ENCODE measurements at places on chromosomes 16 and 17.

- DNase-seq, result no peak
These were observed 88.2 kb upstream of the NOG start for GRCh38 chr17:56505154-56505756.

- DNase-seq, result peak; percentile 73
These were observed 225.7 kb downstream of the CBLN1 start for GRCh38 chr16:49055824-49056545.

GRCh38 chr17:8012996-8013640 is 10.7 kb downstream of the GUCY2D start:
- no peak for DNase-seq

DNA sequence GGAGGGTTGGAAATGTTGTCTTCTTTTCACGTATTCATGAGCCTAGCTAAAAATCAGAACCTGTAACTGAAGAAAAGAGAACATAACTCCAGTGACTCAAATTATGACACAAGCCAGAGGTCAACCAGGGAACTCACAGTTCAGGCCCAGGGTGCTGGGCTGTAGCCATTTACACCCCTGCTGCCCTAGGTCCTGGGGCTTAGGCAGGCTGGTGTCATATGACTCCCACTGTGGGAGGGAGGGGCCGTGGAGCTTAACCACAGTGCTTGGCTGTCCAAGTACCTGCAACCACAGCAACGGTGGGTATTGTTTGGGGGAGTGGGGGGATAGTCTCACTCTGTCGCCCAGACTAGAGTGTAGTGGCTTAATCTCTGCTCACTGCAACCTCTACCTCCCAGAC is 71.1 kb upstream of the AMZ2 start:
- DNase-seq, result no peak

GRCh38 chr16:86985648-86986015 is 331.6 kb downstream of the C16orf95 start:
- DNase-seq, result no peak

DNA sequence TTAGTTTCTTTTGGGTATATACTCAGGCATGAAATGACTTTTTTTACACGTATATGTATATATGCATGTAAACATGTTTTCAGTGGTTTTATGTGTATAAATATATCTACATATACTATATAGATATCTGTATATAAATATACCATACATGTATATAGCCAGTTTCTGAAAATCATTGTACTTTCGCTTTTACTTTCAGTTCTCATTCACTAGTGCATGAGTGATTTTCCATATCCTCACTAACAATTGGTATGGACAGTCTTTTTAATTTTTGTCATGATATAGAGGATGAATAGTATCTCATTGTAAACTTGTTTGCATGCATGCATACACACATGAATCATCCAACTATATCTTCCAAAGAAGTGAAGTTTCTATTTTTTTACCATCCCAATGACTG is 877.1 kb upstream of the CDH8 start:
- DNase-seq, result no peak

- DNase-seq, result peak; percentile 38
These were observed 415 bp upstream of the FOXF1 start for GRCh38 chr16:86509759-86510464.

DNA sequence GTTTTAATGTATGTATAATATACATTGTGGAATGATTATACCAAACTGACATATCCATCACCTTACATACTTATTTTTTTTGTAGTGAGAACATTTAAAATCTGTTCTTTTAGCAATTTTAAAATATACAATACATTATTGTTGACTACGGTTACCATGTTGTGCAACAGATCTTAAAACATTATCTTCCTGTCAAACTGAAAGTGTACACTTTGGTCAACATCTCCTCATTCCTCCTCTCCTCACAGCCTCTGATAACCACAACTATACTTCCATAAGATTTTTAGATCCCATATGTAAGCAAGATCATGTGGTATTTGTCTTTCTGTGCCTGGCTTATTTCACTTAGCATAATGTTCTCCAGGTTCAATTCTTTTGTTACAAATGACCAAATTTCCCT is 7.5 kb upstream of the DNAJA2 start:
- DNase-seq, result no peak

- DNase-seq, result no peak
These were observed 32.3 kb downstream of the SLC7A5 start for GRCh38 chr16:87836844-87837581.

DNA sequence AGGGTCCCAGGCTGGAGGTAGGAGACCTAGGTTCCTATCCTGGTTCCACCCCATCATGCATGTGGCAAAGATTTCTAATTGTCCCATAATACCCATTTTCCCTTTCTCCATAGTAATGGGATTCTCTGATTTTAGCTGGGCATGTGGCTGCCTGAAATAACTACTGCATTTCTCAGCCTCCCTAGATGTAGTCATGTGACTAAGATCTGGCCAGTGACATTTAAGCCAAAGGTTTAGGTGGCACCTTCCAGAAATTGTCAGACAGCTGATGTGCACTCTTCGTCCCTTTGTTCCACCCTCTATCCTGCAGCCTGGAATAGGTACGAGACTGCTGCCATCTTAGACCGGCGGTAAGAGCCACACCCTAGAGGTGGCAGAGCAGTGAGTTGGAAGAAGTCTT is 8.2 kb downstream of the NXPH3 start:
- no peak for DNase-seq

DNA sequence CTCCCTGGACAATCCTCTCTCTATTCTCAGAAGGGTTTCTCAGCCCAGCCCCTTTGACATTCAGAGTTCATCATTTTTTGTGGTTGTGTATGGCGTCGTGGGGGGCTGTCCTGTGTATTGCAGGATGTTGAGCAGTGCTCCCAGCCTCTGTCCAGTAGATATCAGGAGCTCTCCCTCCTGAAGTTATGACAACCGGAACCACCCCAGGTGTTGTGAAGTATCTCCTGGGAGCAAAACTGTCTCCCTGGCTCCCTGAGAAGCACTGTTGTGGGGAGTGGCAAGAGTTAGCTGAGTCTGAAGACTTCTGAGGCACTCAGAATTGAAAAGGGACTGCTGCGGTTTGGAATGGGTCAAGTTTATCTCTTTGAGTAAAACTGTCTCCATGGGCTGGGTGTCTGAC is 55.9 kb upstream of the MGAT5B start:
- DNase-seq, result no peak

DNA sequence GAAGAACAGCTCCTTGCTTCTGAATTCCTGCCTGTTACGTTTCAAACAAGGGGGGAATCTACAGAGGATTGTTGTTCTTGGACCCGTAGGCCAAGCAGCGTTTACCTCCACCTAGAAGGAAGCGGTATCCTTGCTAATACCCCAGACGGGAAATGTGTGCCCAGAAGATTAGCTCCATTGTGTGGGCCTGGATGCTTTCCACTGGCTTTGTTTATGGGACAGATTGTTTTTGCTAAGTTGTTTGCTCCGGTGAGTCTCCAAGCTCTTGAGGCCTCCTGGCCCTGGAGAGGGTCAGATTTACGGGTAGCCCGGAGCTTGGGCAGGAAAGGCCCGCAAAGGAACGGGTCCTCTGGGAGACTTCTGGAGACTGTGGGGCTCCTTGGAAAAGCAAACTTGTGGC is 28.4 kb upstream of the MRTFB start:
- no peak for DNase-seq

- no peak for DNase-seq
These were observed 135.8 kb upstream of the CA10 start for GRCh38 chr17:52294301-52294700.

- no peak for DNase-seq
These were observed 769.6 kb downstream of the CDH11 start for GRCh38 chr16:64352246-64352645.

DNA sequence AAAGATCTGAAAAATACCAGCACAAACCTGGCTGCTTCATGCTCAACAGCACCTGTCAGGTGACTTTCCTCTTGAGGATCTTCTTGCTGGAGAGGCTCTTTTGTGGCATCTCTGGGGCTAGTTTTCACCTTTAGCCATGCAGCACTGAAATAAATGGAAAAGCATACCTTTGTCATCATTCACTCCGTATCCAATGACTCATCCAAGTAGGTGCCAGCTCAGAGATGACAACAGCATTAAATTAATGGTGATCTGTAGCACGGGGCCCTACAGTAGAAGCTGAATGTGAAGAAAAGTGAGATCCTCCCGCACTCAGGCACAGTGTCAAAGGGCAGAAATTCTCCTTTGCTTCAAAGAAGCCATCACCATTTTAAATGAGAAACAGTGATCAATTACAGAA is 32.2 kb downstream of the KIAA0753 start:
- DNase-seq, result no peak

DNA sequence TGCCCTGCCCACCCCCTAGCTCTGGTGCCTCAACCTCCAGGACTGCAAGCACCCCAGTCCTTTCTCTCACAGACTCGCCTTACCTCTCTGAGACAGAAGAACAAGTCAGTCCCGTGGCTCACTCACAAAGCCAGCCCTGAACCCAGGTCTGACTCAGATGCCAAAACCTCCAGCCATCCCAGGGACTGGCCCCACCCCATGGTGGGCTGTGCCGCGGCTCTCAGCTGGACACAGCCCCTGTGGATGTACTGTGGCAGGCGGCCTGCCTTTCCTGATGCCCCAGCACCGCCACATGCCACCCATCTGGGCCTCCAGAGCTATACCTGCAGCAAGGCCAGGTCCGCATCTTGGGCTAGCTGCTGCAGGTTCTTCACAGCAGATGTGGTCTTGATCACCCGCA is 19.8 kb downstream of the MPG start:
- DNase-seq, result no peak

GRCh38 chr17:45289301-45290268 is 27.2 kb downstream of the MAP3K14 start:
- DNase-seq, result no peak

GRCh38 chr16:48620445-48620844 is 10.5 kb upstream of the N4BP1 start:
- no peak for DNase-seq

GRCh38 chr17:65158622-65159021 is 21.5 kb downstream of the RGS9 start:
- DNase-seq, result no peak

- no peak for DNase-seq
These were observed 38.4 kb downstream of the CFDP1 start for GRCh38 chr16:75394941-75395340.

- DNase-seq, result no peak
These were observed 52.8 kb downstream of the CDH11 start for GRCh38 chr16:65069065-65069464.

DNA sequence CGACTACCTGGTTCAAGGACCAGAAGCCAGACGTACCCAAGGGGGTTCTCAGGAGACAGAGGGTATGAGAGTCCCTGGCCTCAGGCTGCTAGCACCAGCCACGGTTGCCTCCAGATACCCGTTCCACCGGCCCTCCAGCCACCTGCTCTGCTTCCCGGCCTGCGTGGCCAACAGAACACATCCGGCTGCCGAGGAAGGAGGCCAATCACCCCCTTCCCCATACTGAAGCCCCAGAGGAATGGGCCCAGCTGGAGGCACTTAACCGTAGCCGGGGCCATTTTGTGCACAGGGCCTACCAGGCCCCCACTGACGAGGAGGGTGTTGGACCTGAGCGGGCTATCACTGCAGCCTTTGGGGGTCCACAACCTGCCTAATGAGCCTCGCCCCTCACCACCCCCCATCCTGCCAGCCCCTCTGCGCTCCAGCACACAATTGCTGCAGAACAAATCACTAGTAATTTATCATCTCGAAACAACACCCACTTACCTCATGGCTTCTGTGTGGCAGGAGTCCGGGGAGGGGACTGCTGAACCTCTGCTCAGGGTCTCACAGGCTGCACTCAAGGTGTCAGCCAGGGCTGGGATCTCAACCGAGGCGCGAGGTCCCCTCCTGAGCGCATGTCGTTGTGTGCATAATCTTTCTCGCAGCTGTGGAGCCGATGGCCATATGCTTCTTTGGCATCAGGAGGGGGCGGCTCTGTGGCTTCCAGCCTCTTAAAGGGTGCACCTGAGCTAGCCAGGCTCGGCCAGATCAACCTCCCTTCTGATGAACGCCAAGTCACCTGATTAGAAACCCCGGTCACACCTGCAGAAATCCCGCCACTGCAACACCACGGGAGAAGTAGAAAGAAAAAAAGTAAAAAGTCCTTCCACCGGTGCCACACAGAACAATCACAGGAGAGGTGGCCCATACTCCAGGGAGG is 10.1 kb upstream of the KREMEN2 start:
- peak; percentile 65 for DNase-seq

- DNase-seq, result peak; percentile 54
These were observed 662 bp downstream of the WIPF2 start for GRCh38 chr17:40219594-40220338.
